ENCODE measurements at places on chromosomes 16 and 17. TPM values are rescaled to one million over a fixed set of nuclear protein-coding genes. Genes with fewer than 3 reads are reported as not detected.

The GABARAPL2 gene
- polyA plus RNA-seq = 307 TPM

The ATP2A3 gene
- 155 TPM for polyA plus RNA-seq

The TP53TG3F gene
- not detected for polyA plus RNA-seq

The COQ7 gene
- polyA plus RNA-seq = 15.4 TPM

The CLEC19A gene
- polyA plus RNA-seq = not detected

Measured in IgD-negative memory B cell (primary cell).